ENCODE measurements at places on chromosomes 4 and X. TPM values are rescaled to one million over a fixed set of nuclear protein-coding genes. Genes with fewer than 3 reads are reported as not detected.

DNA sequence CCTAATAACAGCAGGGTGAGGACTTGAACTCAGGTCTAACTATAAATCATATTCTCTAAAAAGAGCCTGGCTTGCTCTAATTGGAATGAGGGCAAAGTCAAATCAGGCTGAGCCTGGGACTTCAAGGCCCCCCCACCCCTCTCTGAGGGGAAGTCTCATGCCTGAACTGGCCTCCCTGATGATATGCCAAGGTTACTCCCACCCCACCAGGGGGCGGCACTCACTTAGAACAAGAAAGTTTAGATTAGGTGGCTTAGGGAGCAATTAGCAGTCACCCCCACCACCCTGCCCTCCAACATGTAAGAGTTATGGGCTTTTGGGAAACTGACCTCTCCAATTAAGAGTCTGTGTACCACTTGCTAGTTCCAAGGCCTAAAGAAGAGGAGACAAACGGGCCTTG lies 2.7 kb downstream of the FOXO4 start:
- DNase-seq: peak; percentile 64

DNA sequence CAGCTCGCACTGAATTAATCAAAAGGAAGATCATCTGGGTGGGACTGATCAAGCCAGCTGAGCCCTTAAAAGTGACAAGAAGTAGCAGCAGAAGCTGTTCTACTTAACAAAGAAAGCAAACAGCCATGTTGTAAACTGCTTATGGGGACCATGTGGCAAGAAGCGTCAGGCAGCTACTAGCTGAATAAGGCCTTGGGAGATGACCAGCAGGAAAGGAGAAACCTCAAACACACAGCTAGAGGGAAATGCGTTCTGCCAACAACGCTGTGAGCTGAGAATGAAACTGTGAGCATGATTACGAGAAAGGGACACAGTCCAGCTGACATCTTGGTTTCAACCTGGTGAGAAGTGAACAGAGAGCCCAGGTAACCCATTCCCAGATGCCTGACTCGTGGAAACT lies 49.3 kb upstream of the FAM9A start:
- no peak for DNase-seq

DNA sequence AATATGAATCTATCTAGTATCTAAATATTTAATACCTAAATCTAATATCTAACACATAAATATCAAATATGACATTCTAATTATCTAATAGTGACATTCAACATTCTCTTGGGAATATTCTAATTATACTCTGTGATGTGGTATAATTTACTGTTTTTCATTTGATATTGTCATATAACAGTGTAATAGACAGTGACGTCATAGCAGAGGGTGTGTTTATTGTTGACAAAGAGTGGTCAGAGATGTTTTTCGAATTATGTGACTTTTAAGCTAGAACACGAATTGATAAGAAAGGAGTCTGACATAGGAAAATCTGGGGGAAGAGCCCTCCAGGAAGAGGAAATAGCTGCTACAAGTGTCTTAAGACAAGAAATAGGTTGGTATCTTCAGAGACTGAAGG lies 5.9 kb upstream of the MAGEC3 start:
- no peak for DNase-seq

- no peak for DNase-seq
These were observed 36.9 kb downstream of the SORBS2 start for GRCh38 chr4:185774845-185775680.

DNA sequence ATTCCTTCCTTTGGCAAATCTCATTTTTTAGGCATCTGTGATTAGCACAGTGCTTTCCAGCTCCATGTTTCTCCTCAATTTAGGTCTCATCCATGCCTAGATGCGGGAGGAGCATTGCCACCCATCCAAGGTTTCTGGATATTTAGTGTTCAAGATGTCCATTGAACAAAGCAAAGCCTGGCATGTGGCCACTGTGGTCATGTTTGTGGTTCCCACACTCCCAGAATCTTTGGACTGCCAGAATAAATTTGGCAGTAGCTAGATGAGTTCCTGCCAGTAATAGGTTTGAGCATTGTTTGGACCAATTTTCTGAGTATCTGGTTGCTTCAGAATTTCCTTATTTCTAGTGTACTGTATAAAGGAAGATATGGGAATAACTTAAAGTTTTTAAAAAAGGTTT lies 1124.1 kb downstream of the ADGRL3 start:
- peak; percentile 71 for DNase-seq

- no peak for DNase-seq
These were observed 19.2 kb downstream of the MAGEB17 start for GRCh38 chrX:16186380-16187007.

DNA sequence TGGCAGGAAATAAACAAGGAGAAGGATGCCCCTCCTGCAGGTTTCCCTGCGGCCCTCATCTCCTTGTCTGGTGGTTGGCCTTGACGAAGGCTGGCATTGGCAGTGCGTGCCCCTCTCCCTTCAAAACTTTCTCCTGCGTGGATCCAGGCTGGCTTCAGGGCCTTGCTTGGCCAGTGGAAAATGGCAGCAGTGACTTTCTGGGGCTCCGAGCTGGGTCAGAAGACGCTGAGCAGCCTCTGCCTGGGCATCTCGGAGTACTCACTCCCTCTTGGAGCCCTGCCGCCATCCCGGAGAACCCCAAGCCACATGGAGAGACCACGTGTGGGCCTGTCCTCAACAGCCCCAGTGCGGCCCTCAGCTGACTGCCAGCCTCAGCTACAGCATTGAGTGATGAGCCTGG lies 39.5 kb downstream of the ADRA2C start:
- DNase-seq: no peak

DNA sequence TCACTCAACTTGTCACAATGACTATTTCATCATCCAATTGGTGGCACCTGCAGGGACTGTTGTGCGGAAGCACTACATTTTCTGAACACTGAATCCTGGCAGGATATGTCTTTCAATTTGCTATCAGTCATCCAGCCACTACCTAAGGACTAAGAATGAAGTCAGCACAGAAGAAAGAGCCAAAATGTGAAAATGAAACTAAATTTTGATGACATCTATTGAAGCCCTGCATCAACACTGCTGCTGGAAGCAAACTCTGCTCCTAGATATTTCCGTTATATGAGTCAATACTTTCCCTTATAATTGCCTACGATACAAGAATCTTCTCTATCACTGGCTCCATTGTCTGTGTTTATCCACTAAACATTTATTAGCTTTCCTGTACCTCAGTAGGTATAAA lies 917.9 kb downstream of the RAPGEF2 start:
- DNase-seq: no peak

DNA sequence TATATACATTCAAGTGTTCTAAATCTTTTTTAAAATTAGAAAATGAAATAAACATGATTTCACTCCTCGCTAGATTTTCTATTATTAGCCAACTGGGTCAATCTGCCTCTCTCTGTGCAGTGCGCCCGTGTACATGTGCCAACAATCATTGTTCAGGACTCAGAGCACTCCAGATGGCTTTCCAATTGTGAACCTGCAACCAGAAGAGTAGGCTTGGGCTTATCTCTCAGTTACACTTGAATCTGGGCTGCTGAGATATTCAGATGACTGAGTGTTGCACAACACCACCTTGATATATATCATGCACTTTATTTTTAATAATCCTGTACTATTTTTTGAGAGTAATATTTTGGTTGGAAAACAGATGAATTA lies 184.0 kb upstream of the FSTL5 start:
- DNase-seq: peak; percentile 69

GRCh38 chr4:188942606-188943005 lies 803.4 kb downstream of the TRIML1 start:
- no peak for DNase-seq

DNA sequence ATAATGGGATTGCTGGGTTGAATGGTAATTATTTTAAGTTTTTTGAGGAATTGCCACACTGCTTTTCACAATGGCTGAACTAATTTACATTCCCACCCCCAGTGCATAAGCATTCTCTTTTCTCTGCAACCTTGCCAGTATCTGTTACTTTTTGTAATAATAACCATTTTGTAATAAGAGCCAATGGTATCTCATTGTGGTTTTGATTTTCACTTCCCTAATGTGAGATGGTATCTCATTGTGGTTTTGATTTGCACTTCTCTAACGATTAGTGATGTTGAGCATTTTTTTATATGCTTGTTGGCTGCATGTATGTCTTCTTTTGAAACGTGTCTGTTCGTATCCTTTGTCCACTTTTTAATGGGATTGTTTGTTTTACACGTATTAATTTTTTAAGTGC lies 213.1 kb upstream of the HDX start:
- no peak for DNase-seq

GRCh38 chr4:2535376-2536192 lies 863 bp upstream of the FAM193A start:
- DNase-seq: peak; percentile 68

DNA sequence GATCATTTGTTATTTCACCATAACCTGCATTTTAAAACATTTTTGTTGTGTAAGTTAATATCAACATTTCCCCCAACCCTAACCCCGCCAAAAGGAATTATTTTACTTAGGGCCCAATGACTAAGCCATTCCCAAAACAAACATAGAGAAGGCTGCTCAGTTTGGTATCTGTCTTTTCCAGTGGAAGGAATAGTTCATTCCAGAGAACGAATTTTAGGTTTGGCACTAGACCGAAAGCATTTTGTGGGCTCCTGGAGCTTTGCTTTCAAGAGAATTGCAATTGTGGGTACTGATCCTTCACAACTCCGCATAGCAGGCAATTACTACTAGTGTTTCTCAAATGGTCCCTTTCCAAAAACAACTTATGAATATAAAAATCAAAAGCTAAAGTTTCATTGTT lies 226.7 kb upstream of the MAD2L1 start:
- no peak for DNase-seq

DNA sequence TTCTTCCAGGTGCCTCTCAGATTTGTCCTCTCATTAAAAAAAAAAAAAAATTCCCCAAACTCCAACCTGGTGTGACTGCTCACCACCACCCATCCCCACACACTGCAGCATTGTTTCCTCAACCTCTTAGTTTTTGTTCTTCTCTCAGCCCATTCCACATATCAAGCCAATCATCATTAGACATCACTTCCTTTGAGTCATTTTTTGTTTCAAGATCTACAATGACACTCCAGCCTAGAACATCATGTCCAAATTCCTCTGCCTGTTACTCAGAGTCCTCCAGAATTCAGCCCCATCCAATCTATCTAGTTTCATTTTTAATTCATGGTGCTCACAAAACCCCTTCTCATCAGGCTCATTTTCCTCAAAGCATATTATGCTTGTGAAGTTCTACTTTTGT lies 262.5 kb upstream of the TEX13A start:
- no peak for DNase-seq

GRCh38 chrX:14243823-14244222 lies 214.1 kb upstream of the GEMIN8 start:
- DNase-seq: no peak

GRCh38 chrX:12360986-12361598 lies 222.8 kb downstream of the FRMPD4 start:
- DNase-seq: no peak

DNA sequence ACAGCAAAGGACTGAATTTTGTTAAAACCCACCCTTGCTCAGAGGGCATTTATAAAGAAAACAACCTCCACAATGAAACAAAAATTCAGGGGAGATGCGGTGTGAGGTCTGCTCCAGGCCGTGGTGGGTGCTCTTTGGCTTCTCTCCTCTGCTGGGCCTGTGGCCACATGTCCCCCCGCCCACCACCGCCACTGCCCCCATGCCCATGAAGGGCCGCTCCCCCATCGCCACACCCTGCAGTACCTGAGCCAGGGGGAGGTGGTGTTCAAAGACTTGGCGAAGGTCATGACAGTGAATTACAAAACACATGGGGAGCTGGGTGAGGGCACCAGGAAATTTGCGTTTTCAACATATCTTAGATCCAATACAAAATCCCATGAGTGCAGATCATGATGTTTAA lies 14.2 kb upstream of the CFAP299 start:
- DNase-seq: no peak

DNA sequence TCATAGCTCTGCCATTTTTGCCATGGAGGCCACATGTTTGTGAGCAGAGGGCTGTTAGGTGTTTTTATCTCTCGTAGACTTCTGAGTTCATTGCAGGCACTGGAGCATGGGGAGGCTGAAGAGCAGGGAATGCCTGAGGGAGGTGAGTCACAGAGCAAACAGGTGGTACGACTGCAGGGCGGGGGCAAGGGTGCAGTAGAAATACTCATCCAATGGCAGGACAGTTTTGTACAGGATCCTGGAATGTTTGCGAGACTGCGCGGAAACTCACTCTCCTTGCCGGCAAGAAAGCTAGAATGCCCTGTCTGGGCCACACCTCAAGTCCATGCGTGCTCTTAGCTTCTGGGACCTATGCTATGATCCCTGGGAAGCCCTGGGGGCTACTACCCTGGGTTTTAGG lies 20.0 kb upstream of the VCX2 start:
- DNase-seq: no peak

DNA sequence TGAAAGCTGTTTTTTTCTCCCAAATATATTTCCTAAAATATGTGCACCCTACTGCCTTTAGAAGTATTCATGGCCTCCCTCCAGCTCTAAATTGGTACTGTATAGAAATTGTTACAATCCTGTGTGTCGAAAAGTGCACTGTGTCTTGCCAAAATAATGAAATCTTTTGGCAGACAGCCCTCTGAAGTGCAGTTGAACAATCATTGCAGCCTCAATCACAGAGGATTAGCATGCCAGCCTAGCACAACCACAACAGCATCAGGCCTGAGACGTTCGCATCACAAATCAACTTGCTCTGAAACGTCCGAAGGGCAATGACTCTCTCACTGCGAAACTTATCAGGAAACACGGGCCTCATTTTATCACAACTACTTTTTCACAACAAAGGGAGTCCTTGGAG lies 99.0 kb downstream of the ANOS1 start:
- no peak for DNase-seq

The ACSL1 gene
- 495 TPM for total RNA-seq

The HDAC6 gene
- total RNA-seq: 35.3 TPM

The G3BP2 gene
- 69.2 TPM for total RNA-seq

The KLHL4 gene
- 1.0 TPM for total RNA-seq

The LIMCH1 gene
- total RNA-seq: 272 TPM

The ADH1A gene
- 0.83 TPM for total RNA-seq

The PABPC1L2A gene
- total RNA-seq: not detected

The FGA gene
- 0.46 TPM for total RNA-seq

The FRMPD4 gene
- total RNA-seq: 1.3 TPM

The TRIML2 gene
- not detected for total RNA-seq

The MAPK10 gene
- 4.0 TPM for total RNA-seq

The SLC49A3 gene
- 14.6 TPM for total RNA-seq

The TCEAL5 gene
- total RNA-seq: 0.32 TPM

Data from Right ventricle myocardium superior (tissue), 1 donor.